Cerebellar nuclear complex (tissue), 1 donor: ENCODE measurements at places on chromosomes 5 and 9.

GRCh38 chr9:133705576-133705975 lies 32.6 kb downstream of the SARDH start:
- no peak for DNase-seq

GRCh38 chr9:110995420-110996340 lies 42.6 kb downstream of the LPAR1 start:
- no peak for DNase-seq

DNA sequence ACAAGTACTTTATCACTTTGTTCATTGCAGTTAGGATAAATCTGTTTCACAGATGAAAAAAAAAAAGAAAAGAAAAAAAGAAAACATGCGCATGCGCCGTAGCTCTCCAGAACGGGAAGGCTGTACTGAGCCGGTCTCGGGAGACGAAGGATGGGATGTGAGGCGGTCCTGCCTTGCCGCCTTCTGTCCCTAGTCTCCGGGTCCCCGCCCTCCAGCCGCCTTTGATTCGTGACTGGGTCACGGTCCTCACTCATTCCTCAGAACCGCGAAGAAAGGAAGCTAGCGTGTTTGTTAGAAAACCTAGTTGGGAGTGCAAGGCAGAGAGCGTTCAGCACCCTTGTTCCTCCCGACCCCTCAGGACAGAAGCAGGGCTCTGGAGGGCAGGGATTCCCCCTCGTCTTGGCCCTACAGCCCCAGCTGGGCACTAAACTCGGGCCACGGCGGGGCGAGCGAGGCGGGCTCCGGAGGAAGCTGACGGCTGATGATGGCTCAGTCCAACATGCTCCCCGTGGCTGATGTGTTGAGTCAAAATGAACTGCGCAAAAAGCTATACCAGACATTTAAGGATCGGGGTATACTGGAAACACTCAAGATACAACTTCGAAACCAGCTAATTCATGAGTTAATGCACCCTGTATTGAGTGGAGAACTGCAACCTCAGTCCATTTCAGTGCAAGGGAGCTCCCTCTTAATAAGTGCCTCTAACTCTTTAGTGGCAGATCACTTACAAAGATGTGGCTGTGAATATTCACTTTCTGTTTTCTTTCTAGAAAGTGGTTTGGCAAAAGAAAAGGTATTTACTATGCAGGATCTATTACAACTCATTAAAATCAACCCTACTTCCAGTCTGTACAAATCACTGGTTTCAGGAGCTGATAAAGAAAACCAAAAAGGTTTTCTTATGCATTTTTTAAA lies 40.0 kb downstream of the CPLANE1 start:
- DNase-seq: no peak

DNA sequence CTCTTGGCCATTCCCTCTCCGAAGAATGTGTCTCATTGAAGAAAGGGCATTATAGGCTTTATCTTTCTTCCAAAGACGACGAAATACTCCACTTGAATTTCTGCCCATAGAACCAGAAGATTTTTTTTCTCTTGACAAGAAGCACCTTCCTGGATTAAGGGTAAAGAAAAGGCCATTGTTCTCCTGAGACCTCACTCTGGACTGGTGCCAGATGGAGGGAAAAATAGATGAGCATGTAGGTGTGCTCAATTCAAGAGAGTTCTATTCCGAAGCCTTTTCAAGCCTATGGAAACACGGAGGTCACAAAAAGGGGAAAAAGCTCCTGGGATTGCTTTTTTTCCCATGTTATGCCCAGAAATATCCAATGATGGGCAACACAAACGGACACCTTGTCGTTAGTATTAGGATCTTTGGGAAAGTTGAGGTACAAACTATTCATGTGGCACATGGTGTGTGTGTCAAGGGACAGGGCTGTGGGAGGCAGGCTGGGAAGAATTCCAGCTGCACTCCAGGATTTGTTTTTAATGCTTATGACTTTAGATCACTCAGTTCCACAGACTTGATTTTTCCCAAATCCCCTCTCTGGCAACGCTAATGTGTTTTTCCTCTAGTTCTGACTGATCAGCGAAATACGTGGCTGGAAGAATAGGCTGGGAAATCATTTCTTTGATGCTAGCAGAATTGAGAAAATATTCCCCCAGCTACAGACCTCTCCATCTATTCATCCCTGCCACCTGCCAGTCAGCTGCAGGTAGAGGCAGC lies 89.9 kb downstream of the SIL1 start:
- DNase-seq: no peak

DNA sequence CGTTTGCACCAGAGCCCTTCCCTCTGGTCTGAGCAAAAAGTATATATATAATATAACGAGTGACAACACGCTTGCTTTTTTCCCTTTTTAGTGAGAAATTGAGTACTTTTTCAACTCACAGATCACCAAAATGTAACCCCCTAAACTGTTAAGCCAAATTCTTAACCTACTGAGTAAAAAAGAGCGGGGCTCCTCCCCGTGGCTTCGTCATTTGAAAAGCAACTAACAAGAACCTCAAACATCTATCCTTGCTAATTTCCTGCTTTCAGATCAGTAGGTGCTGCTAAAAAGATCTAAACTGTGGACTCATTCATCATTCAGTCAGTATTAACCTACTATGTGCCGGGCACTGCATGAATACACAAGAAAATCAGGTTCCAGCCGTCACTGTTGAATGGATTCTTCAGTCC lies 1.0 kb upstream of the PTBP3 start:
- no peak for DNase-seq

DNA sequence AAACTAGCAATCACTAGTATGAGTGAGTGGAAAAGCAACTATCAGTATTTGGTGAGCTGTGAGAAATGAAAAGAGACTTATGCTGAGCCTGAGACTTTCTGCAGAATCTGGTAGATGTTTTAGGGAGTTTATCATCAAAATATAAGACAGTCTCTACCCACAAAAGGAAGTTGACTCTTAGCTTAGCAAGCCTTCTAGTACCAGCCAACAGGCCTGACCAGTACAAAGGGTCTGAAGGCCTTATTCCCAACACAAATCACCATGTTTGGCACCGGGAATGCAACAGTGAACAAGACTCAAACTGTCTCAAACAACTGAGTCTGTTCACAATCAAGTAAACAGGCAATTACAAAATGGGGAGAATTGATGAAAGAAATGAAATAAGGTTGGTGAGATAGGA lies 244.4 kb downstream of the CWC27 start:
- no peak for DNase-seq

DNA sequence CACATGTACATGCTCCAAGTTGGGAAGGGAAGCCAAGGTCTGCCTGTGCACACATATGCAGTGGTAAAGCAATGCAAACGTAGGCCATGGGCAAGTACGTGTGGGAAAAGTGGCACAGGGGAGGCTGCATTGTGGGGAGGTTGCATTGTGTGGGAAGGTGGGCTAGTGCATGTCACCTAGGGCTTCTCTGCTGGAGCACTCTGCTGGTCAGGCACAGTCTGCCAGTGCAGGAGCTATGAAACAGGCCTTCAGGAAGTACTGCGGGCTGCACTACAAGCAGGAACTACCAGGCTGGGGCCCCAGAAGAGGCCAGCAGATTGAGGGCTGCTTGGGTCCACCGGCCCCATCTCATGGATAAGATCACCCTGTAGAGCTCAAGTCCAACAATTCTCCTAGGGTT lies 1694.6 kb upstream of the CDH6 start:
- no peak for DNase-seq

DNA sequence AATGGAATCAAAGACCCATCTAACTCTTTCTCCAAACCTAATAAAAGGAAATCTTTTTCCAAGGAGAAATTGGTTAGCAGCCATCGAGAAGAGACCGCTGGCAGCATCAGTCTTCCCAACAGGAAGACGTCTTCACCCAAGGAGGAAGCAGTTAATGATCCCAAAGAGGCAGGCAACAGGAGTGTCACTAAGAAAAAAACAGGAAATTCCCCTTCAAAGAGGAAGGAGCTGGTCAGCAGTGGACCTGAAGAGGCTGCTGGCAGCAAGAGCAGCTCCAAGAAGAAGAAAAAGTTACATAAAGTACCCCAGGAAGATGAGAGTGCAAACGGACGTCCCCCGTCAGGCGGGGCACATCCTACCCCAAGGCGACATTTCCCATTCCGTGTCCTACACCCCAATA lies 143.7 kb downstream of the ELAVL2 start:
- DNase-seq: no peak

GRCh38 chr5:73393611-73394489 lies 54.7 kb downstream of the FOXD1 start:
- no peak for DNase-seq

DNA sequence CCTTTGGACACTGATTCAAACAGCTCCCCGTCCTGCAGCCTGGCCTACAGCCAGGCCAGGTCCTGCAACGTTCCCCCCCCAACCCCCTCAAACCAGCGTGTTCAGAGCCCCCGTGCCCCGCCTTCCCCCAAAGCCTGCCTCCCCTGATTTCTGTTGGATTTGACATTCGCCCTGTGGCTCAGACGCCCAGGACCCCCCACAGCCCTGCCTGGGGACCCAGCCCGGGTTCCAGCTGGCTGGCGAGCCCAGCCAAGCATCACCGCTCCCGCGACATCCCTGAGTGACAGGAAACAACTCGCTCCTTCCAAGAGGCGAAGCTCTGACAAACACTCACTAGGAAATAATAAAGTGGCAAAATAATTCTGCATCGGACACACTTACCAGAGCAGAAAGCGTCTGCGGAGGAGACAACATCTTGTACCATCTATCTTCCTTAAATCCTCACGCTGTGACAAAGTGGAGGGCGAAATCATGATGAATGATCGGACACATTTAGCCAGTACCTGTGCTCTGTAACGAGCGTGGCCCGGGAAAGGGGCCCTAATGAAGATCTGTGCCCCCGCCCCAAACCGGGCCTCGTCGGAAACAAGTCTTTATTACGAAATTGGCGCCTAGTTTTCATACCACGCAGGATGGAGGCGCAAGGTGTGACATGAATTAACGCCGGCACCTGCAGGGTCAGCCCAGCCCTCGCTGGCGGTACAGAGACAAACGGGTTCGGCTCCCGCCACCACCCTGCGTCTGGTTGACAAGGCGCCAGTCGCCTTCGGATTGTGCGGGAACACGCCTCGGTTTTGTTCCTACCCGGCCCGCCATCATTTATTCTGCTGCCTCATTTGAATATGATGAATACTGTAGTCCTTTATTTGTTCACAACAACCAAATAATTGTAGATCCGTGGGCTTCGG lies 91.0 kb upstream of the MVB12B start:
- no peak for DNase-seq

DNA sequence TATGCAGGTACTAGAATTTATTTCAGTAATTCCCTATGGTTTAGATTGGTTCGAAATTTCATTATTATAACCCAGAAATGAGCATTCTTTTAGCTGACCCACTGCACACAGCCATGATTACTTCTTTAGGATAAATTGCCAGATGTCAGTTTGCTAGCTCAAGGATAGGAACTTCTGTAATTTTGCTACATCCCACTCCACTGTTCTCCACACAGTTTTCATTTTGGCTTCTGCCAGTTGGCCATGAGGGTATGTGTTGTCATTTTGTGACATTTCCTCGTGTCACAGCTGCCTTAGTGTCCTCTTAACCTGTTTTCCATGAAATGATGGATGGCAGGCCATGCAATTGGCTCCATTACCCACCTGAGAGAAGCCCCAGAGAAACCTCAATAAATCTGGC lies 16.2 kb upstream of the LCP2 start:
- DNase-seq: no peak

- no peak for DNase-seq
Observed at GRCh38 chr9:93657331-93658111, 81.1 kb downstream of the PHF2 start.

- DNase-seq: no peak
Observed at GRCh38 chr5:6714226-6715041, 1.2 kb downstream of the TENT4A start.

- no peak for DNase-seq
Observed at GRCh38 chr9:81825846-81826516, 102.2 kb upstream of the SPATA31D4 start.

DNA sequence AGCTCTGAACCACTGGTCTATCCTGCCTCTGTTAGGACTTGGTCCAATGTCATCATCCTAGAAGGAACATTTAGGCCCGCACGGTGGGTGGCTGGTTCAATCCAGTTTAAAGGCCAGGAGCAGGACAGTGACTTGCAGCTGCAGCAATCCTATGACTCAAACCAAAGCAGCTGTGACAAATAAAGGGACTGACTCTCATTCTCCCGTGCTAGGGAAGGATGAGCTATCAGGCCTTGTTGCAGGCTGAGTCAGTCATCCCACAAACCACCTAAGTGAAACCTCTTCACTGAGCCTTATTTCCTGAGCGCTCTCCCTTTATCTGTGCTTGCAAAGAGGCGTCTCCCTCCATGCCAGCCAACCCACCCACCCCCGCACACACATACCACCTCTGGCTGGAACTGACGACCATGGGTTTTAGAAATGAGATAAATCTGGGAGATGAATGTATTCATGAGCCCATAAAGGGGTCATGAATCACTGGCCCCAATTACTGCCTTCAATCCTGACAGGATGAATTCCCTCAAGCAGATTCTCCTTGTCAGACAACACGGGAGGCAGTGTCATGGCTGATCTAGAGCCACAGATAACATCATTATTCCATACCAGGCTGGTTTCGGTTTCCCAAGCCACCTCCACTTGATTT lies 93.4 kb downstream of the KCNIP1 start:
- DNase-seq: no peak

DNA sequence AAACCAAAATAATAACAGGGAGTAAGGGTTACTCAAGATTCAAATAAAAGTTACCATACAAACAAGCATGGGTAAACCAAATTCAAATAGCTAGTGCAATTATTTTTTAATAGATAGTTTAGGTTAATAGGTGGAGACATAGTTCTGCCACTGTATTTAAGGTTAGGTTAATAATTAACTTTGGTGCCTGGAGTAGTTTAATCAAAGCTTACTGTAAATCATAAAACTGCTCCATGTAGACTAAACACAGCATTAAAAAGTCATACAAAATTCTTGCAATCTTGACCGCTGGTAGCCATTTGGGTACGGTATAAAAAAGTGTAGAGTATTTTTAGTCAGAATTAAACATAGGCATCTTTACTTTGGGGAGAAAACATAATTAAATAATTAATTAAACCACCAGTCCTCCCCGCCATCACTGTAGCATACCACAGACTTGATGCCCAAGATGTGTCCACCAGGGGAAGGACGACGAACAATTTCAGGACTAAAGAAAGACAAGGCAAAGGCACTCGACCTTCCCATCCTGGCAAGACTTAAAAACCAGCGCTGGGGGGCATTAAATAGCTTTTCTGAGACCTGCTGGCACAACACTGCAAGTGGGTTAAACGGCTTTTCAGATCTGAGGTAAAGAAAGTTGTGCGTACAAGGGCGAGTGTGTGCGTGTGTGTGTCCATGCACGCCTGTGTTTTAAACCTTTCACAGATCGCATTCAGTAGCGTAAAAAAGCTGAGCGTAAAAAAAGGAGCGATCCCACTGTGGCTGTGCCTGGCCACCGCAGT lies 2.9 kb downstream of the SEMA6A start:
- no peak for DNase-seq

GRCh38 chr5:136199408-136199807 lies 6.4 kb upstream of the SMIM32 start:
- DNase-seq: no peak

GRCh38 chr9:34318163-34318790 lies 10.8 kb downstream of the KIF24 start:
- no peak for DNase-seq

DNA sequence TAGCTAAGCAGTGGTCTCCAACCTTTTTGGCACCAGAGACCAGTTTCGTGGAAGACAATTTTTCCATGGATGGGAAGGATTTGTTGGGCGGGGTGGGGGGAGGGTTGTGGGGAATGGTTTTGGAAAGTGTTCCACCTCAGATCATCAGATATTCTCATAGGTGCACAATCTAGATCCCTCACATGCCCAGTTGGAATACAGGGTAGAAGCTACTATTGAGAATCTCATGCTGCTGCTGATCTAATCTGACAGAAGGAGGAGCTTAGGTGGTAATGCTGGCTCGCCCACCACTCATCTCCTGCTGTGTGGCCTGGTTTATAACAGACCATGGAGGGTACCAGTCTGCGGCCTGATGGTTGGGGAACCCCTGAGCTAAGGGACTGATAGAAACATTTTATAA lies 662.7 kb upstream of the RGMB start:
- no peak for DNase-seq
